A549 treated with RU486 at 1 μM for 4 hours (cell line): ENCODE measurements at places on chromosomes 2 and 18. TPM values are rescaled to one million over a fixed set of nuclear protein-coding genes. Genes with fewer than 3 reads are reported as not detected.

Gene C2orf80
- total RNA-seq, result not detected in 5 replicates

Gene CYRIA
- 0.06 to 0.18 TPM (median 0.10 TPM) in 5 replicates for total RNA-seq

Gene IL1RL1
- total RNA-seq, result 0.90 to 1.2 TPM (median 1.0 TPM) in 5 replicates

Gene DYSF
- 0.56 to 0.81 TPM (median 0.67 TPM) in 5 replicates for total RNA-seq

Gene QPCT
- total RNA-seq, result 17.2 to 23.1 TPM (median 18.9 TPM) in 5 replicates

Gene CBLN2
- 0.05 to 0.28 TPM (median 0.07 TPM) in 3 of 5 replicates, not detected in the others for total RNA-seq

Gene KRTCAP3
- 0.66 to 1.1 TPM (median 0.73 TPM) in 5 replicates for total RNA-seq

Gene CCDC102B
- total RNA-seq, result 0.28 to 0.88 TPM (median 0.61 TPM) in 4 of 5 replicates, not detected in the other

Gene UGT1A1
- total RNA-seq, result 0.66 to 1.2 TPM (median 0.83 TPM) in 5 replicates

Gene HOXD4
- total RNA-seq, result 0.29 to 0.66 TPM (median 0.49 TPM) in 5 replicates
